ENCODE measurements at places on chromosomes 7 and 10.

- no peak for DNase-seq
These were observed 33.3 kb downstream of the FOXK1 start for GRCh38 chr7:4715410-4715776.

GRCh38 chr7:96998744-96999143, 6.6 kb upstream of the DLX6 start:
- DNase-seq = no peak

DNA sequence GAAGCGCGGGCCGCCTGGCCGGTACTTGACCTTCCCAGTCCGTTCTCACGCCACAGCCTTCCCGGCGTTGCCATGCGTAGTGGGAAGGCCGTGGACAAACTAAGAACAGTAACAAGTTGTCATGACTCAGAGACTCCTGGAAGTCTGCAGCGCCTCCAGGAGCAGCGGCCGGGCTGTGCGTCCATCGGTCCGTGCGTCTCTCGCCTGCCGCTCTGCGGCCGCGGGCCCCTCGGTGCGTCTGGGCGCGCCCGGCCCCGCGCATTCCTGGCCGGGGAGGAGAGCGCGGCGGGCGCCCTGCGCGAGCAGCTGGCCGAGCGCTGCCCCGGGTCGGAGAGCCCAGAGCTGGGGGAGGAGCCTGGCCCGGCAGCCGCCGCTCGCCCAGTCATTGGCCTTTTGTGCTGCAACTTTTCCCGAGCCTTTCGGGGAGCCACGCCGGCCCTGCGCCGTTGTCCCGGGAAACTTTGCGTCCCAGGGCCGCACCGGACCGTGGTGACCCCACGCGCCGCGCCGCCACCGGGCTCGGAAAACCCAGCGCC, 123.7 kb downstream of the TACC2 start:
- no peak for DNase-seq

- no peak for DNase-seq
These were observed 672 bp downstream of the LFNG start for GRCh38 chr7:2520131-2520760.

GRCh38 chr7:22660732-22661131, 66.3 kb upstream of the IL6 start:
- DNase-seq = no peak

GRCh38 chr10:126256864-126257263, 131.4 kb downstream of the ADAM12 start:
- DNase-seq = no peak

DNA sequence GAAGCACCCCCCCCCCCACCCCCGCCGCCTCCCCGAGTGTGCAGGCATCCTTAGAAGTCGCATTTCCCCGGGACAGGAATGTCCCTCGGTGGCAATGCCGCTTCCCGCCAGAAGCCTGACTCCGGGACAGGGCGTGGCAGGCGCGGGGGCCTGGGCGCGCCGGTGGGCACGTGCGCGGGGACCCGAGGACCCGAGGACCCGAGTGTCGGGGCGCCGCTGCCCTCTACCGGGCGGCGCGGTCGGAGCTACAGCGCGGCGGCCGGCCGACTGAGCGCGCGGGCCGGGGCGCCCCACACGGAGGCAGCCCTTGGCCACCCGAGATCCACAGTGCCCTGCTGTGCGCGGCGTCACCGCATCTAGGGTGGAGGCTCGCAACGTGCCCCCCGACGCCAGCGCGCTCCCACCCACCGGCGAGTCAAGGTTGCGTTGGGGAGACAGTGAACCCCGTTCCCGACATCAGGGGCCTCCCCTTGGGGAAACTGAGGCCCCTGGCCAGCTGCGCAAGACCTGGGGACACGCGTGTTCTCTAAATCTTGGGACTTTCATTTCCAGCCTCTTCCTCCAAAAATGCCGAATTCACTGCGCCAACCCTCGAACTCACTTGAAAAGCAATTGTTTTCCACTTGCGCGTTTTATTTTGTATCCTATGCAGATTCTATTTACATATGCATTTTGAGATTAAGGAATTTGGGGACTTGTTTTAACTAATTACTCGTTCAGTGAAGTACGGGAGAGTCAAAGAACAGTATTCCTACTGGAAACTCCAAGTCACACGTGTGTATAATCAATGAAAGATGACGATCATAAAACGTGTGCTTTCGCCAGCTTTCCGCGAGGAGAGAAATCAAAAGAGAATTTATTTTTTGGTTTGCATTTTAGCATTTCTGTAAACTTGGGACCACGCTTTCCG, 3.1 kb upstream of the CUX1 start:
- peak; percentile 25 for DNase-seq

DNA sequence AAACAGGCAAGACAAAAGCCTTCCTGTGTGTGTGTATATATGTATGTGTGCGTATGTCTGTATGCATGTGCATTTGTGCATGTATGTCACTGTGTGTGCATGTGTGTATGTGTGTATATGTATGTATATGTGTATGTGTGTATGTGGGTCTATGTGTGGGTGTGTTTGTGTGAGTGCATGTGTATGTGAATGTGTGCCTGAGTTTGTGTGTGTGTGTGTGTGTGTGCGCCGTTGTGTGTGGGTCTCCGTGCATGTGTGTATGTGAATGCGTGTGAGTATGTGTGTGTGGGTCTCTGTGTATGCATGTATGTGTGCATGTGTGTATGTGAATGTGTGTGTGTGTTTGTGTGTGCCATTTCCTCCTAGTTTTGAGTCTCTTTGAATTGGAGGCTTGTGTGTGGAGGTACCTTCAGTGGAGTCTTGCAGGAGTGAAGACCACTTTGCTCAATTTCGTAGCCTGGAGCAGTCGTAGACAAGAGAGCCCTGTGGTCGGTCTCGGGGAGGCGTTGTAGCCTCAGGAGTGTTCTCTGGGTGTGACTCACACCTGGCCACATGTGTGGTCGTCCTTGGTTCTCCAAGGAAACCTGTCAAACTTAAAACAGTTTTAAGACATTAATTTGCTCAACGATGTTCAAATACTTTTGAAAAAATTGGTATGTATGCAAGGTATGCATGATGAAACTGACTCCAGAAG, 28.1 kb downstream of the INPP5A start:
- no peak for DNase-seq

GRCh38 chr7:24800073-24800472, 42.8 kb upstream of the GSDME start:
- no peak for DNase-seq

DNA sequence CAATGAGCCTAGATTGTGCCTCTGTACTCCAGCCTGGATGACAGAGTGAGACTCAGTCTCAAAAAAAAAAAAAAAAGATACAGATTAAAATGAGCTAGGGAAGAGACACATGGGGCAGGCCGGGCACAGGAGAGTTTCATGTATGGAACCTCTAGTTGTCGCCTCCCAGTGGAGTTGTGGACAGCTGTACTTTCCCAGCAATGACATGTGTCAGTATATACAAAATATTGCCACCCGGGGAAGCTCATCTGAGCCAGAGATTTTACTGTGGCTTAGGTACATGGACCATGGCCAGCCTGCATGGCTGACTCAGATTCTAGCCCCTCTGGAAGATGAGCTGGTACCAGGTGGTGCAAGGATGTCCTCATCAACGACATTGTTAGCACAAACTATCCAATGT, 87.4 kb downstream of the COL26A1 start:
- no peak for DNase-seq

GRCh38 chr7:141178486-141179135, 104.7 kb downstream of the TMEM178B start:
- no peak for DNase-seq

DNA sequence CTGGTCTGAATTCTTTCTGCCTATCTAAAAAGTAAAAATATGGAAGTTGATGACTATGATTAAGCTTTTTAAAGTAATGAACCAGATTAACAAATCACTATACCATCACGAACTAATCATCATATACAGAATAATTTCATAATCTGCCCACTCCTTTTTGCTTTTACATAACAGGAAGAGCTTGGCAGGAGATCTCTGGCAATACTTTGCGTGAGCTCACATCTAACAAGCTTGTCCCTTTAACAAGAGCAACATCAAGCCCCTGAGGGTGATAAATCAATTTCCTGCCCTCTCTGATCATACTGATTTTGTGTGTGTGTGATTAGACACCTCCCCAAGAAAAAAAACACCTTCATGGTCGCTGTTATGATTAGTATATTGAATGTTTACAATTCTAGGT, 143.5 kb upstream of the ASAH2 start:
- DNase-seq = no peak

DNA sequence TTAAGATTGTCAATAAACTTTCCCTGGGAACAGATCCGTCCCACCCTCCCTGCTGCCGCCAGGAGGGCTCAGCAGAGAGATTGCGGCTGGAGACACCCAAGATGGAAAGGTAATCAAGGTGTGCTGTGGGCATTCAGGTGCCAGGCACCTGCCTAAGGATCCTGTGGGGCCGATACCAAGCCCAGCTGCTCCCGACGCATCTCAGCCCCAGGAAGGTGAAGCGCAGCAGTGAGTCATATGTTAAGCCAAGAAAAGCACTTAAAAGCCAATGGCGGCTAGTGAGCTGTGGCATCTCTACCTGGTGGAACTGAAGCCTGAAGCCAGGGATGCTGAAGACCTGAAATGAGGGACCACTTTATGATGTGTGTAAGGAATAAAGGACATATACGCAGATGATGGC, 6.1 kb downstream of the WDR86 start:
- DNase-seq = no peak

DNA sequence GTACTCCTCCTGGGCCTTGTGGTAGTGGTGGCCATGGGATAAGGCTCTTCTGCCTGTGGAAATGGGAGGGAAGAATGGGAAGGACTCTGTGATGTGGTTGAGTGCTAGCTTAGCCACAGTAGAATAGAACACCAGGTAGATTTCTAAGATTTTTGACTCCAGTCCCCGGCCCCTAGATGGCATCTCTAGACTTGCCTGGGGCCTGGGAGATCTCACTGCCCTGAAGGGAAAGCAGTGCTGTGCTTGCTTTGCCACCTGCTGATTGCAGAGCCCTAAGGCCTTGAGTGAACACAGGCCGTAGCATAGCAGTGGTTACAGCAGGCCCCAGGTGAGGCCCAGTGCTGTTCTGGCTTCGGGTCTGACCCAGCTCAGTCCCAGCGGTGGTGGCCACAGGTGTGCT, 252.0 kb downstream of the TCF7L2 start:
- no peak for DNase-seq

DNA sequence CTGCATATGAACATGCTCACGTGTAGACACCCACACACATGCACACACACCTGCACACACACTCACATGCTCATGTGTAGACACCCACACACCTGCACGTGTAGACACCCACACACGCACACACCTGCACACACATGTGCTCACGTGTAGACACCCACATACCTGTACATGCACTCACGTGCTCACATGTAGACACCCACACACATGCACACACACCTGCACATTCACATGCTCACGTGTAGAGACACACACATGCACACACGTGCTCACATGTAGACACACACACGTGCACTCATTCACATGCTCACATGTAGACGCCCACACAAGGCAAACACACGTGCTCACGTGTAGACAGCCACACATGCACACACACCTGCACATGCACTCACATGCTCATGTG, 275.8 kb downstream of the PTPRN2 start:
- no peak for DNase-seq

DNA sequence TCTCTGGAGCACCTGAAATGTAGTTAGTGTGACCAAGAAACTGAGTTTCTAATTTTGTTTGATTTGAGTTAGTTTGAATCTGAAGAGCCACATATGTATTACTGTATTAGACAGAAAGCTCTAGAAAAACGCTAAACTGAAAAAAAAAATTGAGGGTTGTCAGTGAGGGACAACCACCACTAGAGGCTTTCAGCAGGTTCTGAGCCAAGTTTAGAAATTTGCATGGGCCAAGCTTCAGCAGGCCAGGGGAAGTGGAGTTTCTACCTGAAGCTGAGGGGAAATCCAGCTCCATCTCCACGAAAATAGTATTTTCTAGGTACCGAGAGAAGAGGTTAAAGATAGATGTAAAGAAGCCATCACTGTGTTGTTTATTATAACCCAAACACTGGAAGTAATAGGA, 77.9 kb upstream of the PLXNA4 start:
- no peak for DNase-seq

GRCh38 chr7:157643525-157643970, 306.7 kb downstream of the DNAJB6 start:
- no peak for DNase-seq

DNA sequence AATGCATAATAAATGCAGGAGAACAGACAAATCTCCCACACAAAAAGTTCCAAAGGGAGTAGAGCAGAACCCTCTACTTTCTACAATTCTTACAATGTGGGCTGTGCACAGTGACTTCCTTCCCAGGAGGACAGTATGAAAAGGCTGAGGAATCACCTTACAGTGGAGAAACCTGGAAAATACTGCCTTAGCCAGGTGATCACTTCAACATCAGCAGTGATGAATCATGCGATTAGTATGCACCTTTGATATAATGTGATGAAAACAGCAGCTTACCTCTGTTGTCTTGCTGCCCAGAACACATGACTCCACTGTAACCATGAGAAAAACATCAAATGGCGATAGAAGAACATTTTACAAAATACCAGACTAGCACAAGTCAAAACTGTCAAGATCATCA, 329.7 kb upstream of the POM121L12 start:
- DNase-seq = no peak

DNA sequence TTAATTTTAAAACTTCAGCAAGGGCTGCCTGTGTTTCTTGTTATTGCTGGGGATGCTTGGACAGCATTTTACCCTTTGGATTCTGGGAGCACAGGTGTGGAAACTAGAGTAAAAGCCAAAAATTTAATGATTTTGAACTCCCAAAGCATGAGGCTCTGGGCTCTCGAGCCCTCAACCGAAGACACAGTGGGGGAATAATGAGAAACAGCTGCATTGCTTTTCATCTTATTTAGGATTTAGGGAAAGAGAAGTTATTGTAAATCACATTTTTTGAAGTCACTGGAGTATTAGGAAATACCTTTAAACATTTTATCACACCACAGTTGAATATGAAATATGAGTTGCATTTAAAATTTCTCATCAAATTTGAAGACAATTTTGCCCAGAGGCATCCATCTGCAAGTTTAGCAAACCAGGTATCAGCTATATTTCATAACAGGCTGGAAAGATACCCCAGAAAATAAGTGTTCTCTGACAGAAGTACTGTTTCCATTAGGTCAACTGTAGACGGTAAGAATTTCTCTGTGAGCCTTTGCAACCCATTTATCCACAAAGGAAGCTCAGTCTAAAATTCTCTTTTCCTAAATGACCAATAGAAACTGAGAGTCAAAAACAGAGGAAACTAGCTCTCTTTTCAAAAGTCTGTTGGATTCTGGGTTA, 290.6 kb upstream of the PHYHIPL start:
- no peak for DNase-seq

- no peak for DNase-seq
These were observed 130.4 kb downstream of the NRP1 start for GRCh38 chr10:33204031-33204430.

DNA sequence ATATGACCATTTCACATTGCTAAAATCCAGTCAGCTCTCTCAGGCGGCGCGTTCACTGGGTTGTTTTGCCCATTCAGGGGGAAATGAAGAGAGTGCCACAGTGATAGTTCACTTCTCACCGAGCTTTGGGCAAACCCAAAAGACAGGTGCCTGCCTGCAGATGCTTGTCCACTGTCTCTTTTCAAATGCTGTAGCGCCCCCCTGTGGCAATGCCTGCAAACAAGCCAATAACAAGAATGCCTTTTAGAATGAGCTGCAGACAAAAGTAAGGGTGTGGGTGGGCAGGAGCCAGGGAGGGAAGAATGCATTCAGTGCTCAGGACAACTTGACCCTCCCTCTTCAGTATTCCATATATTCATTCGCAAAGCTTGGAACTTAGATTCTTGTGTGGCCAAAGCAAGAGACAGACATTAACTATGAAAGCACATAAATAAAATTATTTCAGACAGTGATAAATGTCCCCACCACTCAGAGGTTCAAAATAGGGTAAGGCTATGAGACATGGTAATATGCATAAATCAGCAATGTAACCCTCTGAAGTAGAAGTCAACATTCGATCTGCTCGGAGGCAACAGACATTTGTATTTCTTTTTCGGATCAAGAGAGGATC, 86.9 kb downstream of the JAZF1 start:
- DNase-seq = no peak
